ENCODE measurements at places on chromosomes 2 and 18.

DNA sequence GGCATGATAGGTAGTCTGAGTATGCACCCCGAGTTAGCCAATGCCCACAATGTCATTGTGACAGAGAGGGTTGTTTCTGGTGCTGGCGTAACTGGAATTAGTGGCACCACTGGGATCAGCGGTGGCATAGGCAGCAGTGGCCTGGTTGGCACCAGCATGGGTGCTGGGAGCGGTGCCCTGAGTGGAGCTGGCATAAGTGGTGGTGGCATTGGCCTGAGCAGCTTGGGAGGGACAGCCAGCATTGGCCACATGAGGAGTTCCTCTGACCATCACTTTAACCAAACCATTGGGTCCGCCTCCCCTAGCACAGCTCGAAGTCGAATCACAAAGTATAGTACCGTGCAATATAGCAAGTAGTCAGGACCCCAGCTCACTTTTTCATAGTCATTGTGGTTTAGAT, 21.6 kb upstream of the DSG4 start:
- no peak for DNase-seq

GRCh38 chr2:52414561-52415295, 1352.9 kb upstream of the CHAC2 start:
- no peak for DNase-seq

- DNase-seq: peak; percentile 21
These were observed 106.2 kb downstream of the BCL2 start for GRCh38 chr18:63213331-63213900.

DNA sequence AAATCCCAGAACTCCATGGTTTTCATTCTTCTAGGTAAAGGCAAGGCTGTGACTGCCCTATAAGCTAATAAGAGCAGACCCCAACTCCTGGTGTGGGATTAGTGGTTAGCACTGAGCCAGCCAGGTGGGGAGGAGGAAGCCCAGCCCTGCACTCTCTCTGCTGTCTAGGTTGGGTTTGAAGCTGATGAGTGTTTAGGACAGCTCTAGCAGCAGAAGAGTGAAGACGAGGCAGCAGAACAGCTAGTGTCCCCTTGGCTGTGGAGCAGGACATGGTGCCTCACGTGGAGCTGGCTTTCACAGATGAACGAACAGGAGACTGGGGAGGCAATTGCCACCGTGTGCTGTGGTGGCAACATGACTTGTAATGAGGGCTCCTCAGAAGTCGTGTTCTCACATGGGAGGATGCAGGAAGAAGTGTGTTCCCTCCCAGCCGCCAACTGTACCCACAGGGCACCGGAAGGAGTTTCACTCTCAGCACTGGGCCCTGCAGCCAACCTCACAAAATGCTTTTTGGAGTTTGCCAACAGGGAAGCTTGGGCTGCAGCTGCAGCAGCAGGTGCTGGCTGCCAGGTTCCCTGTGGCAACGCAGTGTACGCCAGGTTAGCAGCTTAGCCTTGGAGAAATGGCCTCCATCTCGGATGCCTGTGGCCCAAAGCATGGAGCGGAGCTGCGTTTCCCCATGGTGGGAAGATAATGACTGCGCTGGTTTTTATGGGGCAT, 328.2 kb downstream of the SETBP1 start:
- no peak for DNase-seq

DNA sequence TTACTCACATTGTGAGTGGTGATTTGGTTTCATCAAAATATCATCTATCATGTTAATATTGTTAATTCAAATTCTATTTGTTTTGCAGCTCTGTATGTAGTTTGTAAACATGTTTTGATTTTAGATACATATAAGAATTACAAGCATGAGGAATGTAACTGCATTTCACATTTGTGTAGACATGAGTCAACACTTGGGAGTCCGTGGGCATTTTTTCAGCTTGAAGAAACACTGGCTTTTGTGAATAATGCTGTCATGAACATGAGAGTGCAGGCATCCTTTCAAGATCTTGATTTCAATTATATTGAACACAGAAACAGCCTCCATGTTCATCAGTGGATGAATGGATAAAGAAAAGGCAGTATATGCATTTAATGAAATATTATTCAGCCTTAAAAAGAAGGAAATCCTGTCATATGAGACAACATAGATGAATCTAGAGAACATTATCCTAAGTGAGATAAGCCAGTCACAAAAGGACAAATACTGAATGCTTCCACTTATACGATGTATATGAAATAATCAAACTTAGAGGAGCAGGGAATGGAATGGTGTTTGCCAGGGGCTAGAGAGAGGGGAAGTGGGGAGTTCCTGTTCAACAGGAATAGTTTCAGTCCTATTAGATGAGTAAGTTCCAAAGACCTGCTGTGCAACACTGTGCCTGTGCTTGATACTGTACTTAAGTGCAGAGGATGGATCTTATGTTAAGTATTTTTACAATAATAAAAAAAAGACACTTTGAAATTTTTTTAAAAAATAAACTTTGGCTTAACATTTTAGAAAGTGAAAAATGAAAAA, 194.9 kb downstream of the LRATD1 start:
- no peak for DNase-seq

- no peak for DNase-seq
These were observed 3.4 kb upstream of the SP3 start for GRCh38 chr2:173968551-173968950.

DNA sequence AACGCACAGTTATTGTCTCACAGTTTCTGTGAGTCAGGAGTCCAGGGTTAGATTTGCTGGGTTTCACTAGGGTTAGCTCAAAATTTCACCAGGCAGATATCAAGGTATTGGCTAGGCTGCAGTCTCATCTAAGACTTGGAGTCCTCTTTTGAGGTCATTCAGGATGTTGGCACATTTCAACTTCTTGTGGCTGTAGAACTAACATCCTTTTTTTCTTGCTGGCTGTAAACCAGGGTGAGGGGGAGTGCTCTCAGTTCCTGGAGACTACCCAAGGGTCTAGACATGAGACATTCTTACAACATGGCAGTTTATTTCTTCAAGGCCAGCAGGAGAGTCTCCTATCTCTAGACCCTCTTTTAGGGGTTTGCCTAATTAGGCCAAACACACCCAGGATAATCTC, 12.8 kb upstream of the CAVIN2 start:
- DNase-seq: no peak

DNA sequence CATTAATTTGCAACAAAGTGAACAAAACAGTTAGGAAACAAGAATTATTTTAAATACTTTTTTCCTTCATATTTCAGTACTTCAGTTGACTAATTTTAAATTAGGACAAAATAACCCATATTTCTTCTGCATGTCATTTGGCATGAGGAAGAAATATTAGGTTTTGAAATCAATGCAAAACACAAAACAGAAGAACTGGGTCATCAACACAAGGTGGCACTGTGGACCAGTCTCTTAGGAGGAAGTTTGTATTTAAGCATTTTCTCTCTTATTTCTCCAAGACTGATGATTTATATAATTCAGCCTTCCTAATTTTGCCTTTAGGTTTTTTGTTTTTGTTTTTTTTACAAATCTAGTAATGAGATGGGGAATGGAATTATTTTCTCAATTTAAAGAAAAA, 352.8 kb upstream of the KCNH7 start:
- no peak for DNase-seq
